Spleen (tissue), 13 donors: ENCODE measurements at places on chromosomes 16 and 17. TPM values are rescaled to one million over a fixed set of nuclear protein-coding genes. Genes with fewer than 3 reads are reported as not detected.
A peak's percentile ranks its signal among the peaks of the same experiment; 100 is the strongest.

DNA sequence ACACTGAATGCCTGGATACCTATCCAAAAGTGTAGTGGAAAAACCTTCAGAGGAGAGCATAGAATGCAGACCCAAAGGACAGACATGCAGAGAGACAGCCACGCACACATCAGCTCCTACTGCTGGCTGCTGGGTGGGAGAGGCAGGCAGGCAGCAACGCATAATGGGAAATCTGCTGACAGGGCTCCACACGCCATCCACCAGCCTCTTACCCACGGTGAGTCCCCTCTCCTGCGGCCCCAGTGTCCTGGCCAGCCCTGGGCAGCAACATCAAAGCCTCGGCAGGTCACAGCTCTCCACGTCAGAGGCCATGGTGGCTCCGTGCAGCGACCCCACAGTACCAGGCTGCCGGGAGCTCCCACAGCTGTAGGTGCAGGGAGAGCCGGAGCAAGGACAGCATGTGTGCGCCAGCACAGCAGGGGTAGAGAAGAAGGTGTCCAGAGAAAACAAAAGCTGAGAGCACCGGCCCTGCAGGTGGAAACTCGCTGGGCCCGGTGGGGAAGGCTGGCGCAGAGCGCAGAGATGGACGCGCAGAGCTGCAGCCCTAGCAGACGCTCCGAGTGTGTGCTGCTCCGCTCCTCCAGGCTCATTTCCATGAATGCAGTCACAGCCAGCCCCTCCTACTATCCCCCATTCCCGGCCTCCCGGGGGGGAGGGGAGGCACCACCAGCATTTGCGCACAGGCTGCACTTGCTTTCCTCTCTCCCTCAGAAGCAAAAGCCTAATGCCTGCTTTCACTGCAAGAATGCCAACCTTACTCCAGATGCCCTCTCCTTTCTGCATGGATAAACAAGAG lies 58.9 kb downstream of the CYTH1 start:
- no peaks in the 10 kb centered on the region for H3K27me3 ChIP-seq
- peaks cover 100% of the 10 kb centered on the region for H3K4me1 ChIP-seq
- no peak overlapping the region for H3K27ac ChIP-seq
- H3K4me3 ChIP-seq: no peak overlapping the region
- DNase-seq: no peak
- H3K36me3 ChIP-seq: no peaks in the 10 kb centered on the region

CDRT15L2 gene
- not detected for polyA plus RNA-seq

DNA sequence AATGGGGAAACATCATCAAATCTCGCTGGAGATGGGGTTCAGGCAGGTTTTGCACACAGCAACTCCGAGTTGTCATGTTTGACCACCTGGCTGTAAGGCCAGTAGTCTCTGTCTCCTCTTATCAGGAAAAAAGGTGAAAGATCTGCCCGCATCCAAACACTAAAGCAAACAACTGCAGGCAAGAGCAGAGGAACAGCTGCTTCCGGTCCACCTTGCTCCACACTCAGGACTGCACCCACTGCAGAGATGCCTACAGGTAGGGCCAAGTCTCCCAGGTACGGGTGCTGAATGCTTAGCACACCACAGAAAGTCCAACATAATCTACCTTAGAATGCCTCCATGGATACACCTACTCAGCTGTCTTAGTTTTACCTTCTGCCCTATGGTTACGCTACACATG lies 7.3 kb downstream of the TEX2 start:
- H3K27ac ChIP-seq: no peak overlapping the region
- H3K27me3 ChIP-seq: no peaks in the 10 kb centered on the region
- peaks cover 8% of the 10 kb centered on the region for H3K4me1 ChIP-seq
- H3K36me3 ChIP-seq: no peaks in the 10 kb centered on the region

DNA sequence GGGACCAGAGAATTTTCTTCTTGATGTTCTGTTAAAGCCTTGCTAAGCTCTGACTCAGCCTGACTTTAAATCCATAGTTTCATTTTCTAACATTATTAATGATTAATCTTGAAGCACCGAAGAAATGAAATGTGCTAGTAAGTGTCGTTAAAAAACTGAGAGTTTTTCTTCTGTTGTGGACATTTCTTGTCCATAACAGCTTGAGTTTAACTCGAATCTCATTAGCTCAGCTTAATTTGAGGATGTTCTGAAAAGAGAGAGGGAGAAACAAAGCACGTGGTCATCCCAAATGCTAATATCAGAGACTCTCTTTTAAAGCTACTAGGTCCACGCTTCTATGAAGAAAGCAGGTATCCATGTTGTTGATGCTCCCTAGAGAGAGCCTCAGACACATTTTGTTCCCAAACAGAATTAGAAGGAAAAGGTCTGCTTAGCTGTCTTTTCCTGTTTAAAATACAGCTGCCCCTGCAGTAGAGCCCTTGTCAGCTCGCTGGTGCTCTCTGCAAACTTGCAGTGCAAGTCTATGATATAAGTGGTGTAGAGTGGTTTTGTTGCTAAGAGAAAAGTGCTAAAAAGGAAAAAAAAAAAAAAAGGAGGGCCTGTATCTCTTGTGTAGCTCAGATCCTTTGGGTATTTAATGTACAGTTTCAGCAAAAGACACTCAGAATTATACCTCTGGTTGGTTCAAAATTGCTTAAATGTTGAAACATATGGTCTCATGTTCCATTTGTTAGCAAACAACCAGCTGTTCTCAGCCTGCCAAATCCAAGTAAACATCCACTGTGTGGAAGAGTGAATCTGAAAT lies 191.1 kb upstream of the TBX2 start:
- no peak for DNase-seq
- no peak overlapping the region for H3K4me3 ChIP-seq
- H3K4me1 ChIP-seq: peaks cover 17% of the 10 kb centered on the region
- H3K36me3 ChIP-seq: no peaks in the 10 kb centered on the region
- H3K27me3 ChIP-seq: no peaks in the 10 kb centered on the region

GRCh38 chr16:2023092-2024031 lies 3.3 kb upstream of the NHERF2 start:
- H3K4me3 ChIP-seq: peak overlapping the region; percentile 64
- H3K27ac ChIP-seq: peak overlapping the region; percentile 85
- H3K36me3 ChIP-seq: no peaks in the 10 kb centered on the region
- H3K27me3 ChIP-seq: peaks cover 80% of the 10 kb centered on the region

- no peak for DNase-seq
- peaks cover 9% of the 10 kb centered on the region for H3K27me3 ChIP-seq
- no peak overlapping the region for H3K27ac ChIP-seq
- no peaks in the 10 kb centered on the region for H3K4me1 ChIP-seq
Measured at GRCh38 chr16:55856950-55857349, 18.2 kb downstream of the CES5A start.

GRCh38 chr17:82274134-82275020 lies 877 bp upstream of the CSNK1D start:
- H3K27ac ChIP-seq: peak overlapping the region; percentile 99
- peak; percentile 78 for DNase-seq
- no peaks in the 10 kb centered on the region for H3K27me3 ChIP-seq
- peak overlapping the region; percentile 72 for H3K4me3 ChIP-seq

PRSS22 gene
- polyA plus RNA-seq: 0.19 TPM

GRCh38 chr16:57394444-57394843 lies 10.1 kb upstream of the CCL17 start:
- no peak overlapping the region for H3K4me3 ChIP-seq
- H3K36me3 ChIP-seq: no peaks in the 10 kb centered on the region
- H3K4me1 ChIP-seq: no peaks in the 10 kb centered on the region
- DNase-seq: no peak

NUDT21 gene
- 29.2 TPM for polyA plus RNA-seq
